ENCODE measurements at places on chromosomes 3 and 15.

GRCh38 chr15:41969851-41970431 is 2.4 kb downstream of the EHD4 start:
- DNase-seq = no peak

DNA sequence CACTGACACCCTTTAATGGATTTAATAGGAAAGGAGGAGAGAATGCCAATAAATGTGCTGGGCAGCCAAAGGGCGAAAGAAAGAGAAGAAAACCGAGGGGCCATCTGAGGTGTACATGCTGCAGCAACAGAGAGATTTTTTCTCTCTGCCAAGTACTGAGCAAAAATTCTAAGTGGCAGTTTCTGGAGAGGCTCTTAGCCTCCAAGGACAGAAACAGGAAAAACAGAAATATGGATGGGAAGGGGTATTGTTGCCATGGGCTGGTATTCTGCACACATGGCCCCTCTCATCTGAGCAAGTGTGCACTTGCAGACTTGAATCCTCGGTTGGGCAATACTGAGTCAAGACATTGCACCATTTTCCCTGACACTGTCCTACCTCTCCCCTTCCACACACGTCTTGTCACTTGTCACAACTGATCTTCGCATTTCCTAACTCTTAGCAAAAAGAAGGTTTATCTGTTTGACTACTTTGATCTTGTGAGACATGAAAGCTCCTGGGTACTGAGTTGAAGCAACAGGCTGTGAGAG is 73.9 kb downstream of the PRICKLE2 start:
- no peak for DNase-seq

GRCh38 chr15:42670451-42670850 is 66.5 kb downstream of the CDAN1 start:
- DNase-seq = no peak

DNA sequence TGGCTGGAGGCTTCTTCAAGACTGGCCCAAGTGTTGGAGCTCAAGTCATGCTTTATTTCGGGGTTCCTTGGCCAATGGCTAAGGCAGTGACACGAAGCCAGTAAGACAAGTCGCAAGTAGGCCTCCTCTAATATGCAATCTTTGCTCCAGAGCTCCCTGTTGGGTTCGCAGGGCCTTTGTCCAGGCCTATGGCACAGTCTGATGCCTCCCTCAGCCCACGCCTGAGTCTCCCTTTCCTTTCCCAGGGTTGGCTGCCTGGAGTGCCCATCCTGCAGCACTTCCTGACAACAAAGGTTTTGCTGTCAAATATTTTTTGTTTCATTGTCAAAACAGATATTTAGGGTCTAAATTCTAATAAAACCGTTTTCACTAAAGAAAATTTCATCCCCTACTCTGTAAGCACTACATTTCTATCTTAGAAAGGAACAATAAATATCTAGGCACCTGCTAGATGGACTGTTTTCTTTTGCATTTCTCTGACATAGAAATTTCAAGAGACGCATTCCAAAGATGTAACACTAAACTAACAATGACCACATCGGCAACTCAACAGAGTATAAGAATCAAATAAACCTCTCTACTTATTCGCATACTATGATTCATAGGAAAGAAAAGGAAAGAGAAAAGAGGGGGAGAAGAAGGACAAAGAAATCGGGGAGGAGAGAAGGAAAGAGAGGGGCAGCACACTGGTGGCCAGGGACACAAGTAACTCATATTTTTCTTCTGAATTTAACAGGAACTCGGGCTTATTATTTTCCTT is 393.1 kb upstream of the ATP11B start:
- DNase-seq = no peak

DNA sequence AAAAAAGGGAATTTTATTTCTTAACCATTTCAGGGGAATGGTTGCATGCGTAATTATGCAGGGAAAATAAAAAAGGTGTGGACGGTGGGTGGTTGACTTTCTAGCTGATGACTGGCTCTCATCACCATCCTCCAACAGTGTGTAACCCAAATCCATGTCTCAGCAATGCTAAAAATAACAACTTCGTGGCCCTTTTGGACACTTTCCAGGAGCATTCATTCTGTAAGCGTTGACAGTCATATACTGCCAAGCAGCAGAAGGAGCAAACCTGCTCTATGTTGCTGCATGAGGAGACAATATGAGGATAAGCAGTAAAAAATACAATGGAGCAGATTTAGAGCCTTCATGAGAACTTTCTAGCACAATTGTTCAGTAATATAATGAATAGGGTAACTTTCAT is 189.1 kb downstream of the ANXA2 start:
- DNase-seq = no peak

DNA sequence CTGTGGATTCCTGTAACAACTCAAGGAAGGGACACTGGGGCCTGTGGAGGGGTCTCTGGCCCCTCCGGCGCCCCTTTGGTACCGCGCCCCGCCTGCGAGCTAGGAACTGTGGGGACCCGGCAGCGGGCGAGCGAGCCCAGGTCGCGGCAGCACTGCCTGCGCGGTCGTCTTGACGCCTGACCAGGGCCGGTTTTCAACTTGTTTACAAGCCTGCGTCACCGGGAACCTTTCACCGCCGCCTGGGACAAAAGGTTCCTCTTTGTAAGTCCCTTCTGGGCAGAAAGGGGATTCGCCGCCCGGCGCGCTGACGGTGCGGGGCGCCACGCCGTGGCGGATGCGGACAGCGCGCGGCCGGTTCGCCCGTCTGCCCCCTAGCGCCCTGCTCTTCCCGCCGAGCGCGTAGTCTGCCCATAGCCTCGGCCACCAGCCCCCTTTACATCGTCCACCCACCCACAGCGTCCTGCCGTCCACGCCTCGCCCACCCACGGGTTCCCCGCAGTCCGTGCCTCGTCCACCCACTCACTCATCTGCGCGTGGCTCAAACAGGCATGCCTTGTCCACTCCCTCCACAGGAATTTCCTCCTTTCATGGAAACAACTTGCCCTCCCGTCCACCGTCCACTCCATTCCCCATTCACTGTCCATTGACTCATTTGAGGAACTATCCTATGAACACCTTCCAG is 5.5 kb upstream of the CFAP100 start:
- DNase-seq = peak; percentile 75

GRCh38 chr3:49649576-49649975 is 24.6 kb upstream of the APEH start:
- no peak for DNase-seq

DNA sequence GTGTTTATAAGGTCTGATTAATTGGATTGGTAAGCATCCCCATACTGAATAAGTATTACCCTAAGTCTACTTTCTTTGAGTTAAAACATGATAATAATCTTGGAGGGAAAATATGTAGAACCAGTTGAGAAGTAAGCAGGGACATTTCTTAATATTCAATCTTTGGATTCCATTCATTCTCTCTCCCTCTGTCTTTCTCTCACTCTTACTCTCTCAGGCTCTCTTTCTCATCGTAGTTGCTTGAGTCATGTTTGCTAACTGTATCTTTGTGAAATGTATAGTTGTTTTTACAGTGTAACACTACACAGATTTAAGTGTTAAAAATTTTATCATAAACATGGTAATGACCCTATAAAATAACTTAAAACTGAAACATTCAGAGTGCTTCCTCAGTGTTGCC is 163.8 kb downstream of the RSRC1 start:
- no peak for DNase-seq

DNA sequence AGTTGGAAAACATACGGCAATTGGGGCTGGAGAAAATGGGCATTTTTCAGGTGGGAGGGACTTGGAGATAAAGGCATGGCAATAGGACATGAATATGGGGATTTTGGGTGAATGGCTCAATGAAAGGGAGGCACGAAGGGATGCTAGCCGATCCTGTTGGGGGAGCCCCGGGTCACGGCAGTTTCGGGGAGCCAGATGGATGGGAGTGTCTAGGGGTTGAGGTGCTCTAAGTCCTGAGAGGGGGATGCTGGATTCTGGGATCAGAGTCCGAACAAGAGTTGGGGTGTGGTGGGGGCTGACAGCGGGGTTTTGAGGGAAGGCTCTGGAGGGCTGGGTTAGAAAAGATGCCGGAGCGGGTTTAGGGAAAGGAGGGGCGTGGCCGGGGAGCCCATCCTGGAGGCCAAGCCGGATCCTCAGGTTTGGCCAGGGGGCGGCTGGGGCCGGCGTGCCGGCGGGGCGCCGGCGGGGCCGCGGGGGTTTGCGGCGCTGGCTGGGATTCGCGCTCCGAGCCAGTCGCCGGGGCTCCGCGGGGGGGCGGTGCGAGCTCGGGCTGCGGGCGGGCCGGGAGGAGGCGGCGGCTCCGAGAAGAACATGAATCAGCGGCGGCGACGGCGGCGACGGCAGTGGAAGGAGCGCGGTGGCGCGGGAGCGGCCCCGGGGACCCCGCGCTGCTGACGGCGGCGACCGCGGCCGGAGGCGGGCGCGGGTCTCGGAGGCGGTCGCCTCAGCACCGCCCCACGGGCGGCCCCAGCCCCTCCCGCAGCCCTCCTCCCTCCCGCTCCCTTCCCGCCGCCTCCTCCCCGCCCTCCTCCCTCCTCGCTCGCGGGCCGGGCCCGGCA is at the start of gene TYRO3:
TYRO3 (plus strand) TSS at position 813 of the 839 bp plus-strand sequence. CDS start 46 bp downstream, outside the sequence.
- no peak for DNase-seq

Measured in left renal pelvis (tissue), 4 donors.